ENCODE measurements at places on chromosomes 4 and X. TPM values are rescaled to one million over a fixed set of nuclear protein-coding genes. Genes with fewer than 3 reads are reported as not detected.

NPY1R gene
- polyA plus RNA-seq, result 19.8 TPM

TBC1D8B gene
- polyA plus RNA-seq, result 2.1 TPM

ARX gene
- 42.8 TPM for polyA plus RNA-seq

KLHL13 gene
- polyA plus RNA-seq, result 15.7 TPM

CLDN34 gene
- polyA plus RNA-seq, result not detected

MAD2L1 gene
- polyA plus RNA-seq, result 7.3 TPM

PRDM5 gene
- 1.6 TPM for polyA plus RNA-seq

SLC30A9 gene
- 101 TPM for polyA plus RNA-seq

SPANXA2 gene
- not detected for polyA plus RNA-seq

PPEF2 gene
- not detected for polyA plus RNA-seq

SPACA5 gene
- polyA plus RNA-seq, result not detected

HPSE gene
- 0.16 TPM for polyA plus RNA-seq

CD38 gene
- polyA plus RNA-seq, result not detected

TCP11X2 gene
- polyA plus RNA-seq, result 0.12 TPM

HAUS7 gene
- polyA plus RNA-seq, result 27.7 TPM

RFC1 gene
- 17.3 TPM for polyA plus RNA-seq

CPXCR1 gene
- polyA plus RNA-seq, result not detected

UBA6 gene
- 126 TPM for polyA plus RNA-seq

PRRG3 gene
- not detected for polyA plus RNA-seq

LAMTOR3 gene
- polyA plus RNA-seq, result 203 TPM

KLB gene
- polyA plus RNA-seq, result not detected

SPIN2A gene
- polyA plus RNA-seq, result 2.5 TPM

All from neural cell (in vitro differentiated cells).